Liver (tissue), 10 donors: ENCODE measurements at places on chromosomes 7 and 10. TPM values are rescaled to one million over a fixed set of nuclear protein-coding genes. Genes with fewer than 3 reads are reported as not detected.

Gene STK31
- 0.59 TPM for total RNA-seq

Gene NAT16
- total RNA-seq, result not detected

Gene NYAP1
- 0.09 TPM for total RNA-seq

Gene CHST15
- 5.8 TPM for total RNA-seq

Gene PSMC2
- total RNA-seq, result 158 TPM

Gene PRPS1L1
- not detected for total RNA-seq

Gene NEUROD6
- total RNA-seq, result not detected

DNA sequence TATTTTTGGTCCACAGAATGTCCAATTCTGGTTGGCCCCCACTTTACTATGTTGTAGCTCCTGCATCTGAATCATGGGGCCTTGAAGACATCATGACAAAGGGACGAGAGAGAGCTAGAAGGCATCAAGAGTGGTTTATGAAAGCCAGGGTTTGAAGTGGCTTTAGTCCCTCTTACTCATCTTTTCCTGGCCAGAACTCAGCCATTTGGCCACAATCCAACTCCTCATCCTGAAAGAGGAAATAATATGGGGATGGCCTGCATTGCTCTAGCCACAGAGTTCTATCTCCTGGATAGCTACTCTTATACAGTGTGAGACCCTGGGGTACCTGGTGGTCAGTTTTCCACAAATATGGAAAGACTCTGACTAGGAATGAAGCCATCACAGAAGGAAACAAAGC lies 418.9 kb downstream of the XPNPEP1 start:
- no peak for DNase-seq

GRCh38 chr7:151006590-151007300 lies 15.9 kb downstream of the NOS3 start:
- DNase-seq, result no peak

- peak; percentile 57 for DNase-seq
These were observed 65.5 kb downstream of the CUX1 start for GRCh38 chr7:101882595-101883564.

- no peak for DNase-seq
These were observed 145.0 kb downstream of the MAD1L1 start for GRCh38 chr7:2087744-2088143.

GRCh38 chr10:98013122-98013521 lies 17.3 kb downstream of the CRTAC1 start:
- no peak for DNase-seq

DNA sequence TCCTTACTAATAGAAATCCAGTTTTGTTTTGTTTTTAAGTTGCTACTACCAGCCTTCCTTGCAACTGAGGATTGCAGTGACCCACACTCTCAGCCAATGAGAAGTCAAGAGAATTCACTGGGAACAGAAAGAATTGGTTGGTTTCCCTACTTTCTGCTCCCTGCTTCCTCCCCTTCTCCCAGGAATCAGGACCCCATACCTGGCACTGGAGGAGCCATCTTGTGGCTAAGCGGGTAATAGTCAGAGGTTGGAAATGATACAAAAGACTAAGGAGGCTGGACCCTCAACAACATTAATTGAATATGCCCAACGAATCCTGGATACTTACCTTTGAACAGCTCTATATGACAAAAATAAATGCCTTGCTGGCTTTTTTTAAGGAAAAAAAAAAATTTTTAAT lies 6.3 kb downstream of the TMEM176A start:
- DNase-seq, result no peak

DNA sequence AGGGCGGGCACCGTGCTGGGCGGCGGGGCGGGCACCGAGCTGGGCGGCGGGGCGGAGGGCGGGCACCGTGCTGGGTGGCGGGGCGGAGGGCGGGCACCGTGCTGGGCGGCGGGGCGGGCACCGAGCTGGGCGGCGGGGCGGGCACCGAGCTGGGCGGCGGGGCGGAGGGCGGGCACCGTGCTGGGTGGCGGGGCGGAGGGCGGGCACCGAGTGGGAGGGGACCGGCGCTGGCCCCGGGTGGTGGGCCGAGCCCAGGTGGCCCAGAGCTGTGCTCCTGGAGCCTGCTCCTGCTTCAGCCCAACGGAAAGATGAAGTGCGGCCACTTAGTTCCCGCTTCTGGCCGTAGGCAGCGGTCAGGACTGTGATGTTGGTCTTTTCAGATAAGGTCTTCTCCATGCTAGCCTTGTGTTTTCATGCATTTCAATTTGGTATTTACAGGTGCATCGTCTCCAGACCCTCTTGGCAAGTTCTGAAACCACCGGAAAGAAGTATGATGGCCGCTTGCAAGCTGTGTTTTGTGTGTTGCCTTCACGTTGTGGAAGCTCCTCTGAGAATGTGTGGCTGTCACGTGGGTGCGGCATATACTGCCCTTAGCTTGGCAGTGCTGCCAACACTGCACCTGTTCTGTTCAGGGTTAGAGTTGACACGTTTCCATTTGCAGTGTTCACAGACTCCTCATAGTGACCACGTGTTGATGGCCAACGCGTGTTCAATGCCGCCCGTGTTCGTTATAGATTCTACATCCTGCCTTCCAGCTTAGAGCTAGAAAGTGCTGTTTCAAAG lies 25.2 kb downstream of the IQCE start:
- DNase-seq, result no peak

DNA sequence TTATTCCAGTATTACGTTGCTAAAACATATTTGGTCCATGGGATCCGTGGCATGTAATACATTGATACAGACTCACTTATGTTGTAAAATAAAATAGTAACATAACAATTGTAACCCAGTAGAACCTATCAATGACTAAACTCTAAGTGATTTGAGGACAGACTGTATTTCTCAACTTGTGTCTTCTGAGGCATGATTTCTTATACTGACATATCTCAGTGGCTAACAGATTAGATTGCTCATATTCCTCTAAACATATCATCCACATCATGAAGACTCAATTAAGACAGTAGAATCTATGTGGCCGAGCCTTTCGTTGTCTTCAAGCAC lies 72.3 kb downstream of the CREB5 start:
- no peak for DNase-seq

GRCh38 chr7:5713124-5713912 lies 68.1 kb downstream of the RNF216 start:
- no peak for DNase-seq
